ENCODE measurements at places on chromosomes 5 and 9.
A peak's percentile ranks its signal among the peaks of the same experiment; 100 is the strongest.

DNA sequence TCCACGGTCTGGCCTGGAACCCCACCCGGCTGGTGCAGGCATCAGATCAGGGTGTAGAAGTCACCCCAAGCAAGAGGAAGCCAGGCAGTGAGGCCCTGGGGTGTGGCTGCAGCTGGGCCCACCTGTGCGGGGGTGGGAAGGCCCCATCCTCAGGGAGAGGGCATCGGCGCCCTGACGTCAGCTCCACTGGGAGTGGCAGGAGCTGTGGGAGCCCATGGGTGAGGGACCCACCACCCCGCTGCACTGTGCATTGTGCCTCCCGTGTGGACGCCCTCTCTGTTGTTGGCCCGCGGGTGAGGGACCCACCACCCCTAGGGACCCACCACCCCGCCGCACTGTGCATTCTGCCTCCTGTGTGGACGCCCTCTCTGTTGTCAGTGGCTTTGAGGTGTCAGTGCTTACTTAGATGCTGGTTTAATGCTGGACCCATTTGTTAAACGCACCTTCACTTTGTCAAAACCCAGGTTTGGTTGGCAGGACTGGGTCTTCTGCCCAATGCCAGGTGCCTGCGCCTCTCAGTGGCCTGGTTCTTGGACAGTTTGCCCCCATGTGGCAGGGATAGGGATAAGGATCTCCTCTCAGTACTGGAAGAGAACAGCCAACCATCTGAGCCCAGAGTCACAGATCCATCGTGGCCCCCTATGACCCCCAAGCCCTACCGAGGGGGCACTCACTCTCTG is 6.9 kb upstream of the EXOC3 start:
- no peak for DNase-seq
- H3K4me1 ChIP-seq = no peaks in the 10 kb centered on the region
- no peak overlapping the region for H3K4me3 ChIP-seq
- no peak overlapping the region for H3K27ac ChIP-seq

- no peak for DNase-seq
- no peaks in the 10 kb centered on the region for H3K27me3 ChIP-seq
- no peaks in the 10 kb centered on the region for H3K36me3 ChIP-seq
- H3K4me3 ChIP-seq = no peak overlapping the region
- H3K4me1 ChIP-seq = peaks cover 3% of the 10 kb centered on the region
These were observed 10.8 kb downstream of the MAPKAP1 start for GRCh38 chr9:125696106-125696647.

DNA sequence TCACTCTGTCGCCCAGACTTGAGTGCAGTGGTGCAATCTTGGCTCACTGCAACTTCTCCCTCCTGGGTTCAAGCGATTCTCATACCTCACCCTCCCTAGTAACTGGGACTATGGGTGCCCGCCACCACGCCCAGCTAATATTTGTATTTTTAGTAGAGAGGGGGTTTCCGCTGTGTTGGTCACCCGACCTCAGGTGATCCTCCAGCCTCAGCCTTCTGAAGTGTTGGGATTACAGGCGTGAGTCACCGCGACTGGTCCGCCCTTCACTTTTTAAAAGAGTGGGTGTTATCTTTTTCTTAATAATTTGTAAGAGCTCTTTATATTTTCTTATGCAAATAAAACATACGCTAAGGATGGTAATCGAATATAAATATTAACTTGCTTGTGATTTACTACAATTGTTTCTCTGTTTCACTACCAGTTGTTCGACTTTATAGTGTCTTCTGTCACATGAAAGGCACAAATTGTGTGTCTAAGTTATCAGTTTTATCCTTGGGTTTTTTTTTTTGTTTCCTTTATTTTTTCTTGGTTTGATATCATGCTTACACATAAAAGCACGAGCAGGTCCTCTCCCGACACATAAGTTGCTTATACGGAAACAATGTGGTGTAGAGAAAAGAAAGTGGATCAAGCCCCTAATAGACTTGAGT is 1.9 kb upstream of the GPBP1 start:
- H3K4me1 ChIP-seq = peaks cover 12% of the 10 kb centered on the region
- no peak for DNase-seq
- no peaks in the 10 kb centered on the region for H3K27me3 ChIP-seq
- peak overlapping the region; percentile 100 for H3K27ac ChIP-seq

DNA sequence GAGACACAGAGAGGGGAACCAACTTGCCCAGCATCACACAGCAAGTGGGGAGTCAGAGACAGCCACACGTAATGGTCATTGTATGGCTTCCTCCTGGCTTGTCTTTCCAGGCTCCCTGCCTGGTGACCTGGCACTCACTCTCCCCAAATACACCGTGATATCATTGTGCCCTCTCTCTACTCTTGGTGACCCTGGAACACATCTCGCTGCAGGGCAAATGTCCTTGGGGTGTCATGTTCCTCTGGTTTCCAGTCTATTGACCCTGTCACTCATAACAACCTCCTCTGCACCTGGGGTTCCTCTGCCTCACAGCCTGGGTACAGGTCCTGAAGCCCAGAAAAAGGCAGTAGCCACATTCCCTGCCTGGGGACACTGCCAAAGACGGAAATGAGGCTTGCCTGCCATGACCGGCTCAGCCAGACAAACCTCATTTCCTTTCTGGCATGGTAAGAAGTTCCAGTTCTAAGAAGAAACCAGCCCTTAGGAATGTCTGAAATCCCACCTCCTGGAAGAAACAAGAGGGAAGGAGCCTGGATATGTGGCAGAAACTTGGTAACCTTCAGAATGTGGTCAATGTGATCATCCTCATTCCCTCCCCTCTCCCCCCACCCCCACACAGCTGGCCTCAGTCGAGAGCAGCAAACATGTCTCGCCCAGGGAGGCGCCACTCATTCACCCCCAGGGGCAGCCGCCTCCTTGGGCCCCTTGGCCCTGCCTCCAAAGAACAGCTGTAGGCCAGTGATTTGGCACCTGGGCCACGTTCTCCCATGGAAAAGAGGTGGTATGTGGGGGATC is 30.6 kb upstream of the SMU1 start:
- H3K27me3 ChIP-seq = no peaks in the 10 kb centered on the region
- no peaks in the 10 kb centered on the region for H3K4me1 ChIP-seq
- H3K36me3 ChIP-seq = peaks cover 13% of the 10 kb centered on the region
- no peak for DNase-seq
- no peak overlapping the region for H3K4me3 ChIP-seq

- no peak overlapping the region for H3K27ac ChIP-seq
- H3K27me3 ChIP-seq = no peaks in the 10 kb centered on the region
- DNase-seq = no peak
- H3K4me3 ChIP-seq = no peak overlapping the region
- H3K4me1 ChIP-seq = no peaks in the 10 kb centered on the region
These were observed 174.5 kb upstream of the MAP1B start for GRCh38 chr5:71932655-71933338.

- H3K27me3 ChIP-seq = no peaks in the 10 kb centered on the region
- no peaks in the 10 kb centered on the region for H3K4me1 ChIP-seq
- no peaks in the 10 kb centered on the region for H3K36me3 ChIP-seq
- no peak for DNase-seq
These were observed 464.0 kb upstream of the TUSC1 start for GRCh38 chr9:26142201-26142600.

All from CD4-positive, alpha-beta T cell (primary cell).